Calu3 (cell line): ENCODE measurements at places on chromosomes 12 and 14.

- no peak for DNase-seq
Observed at GRCh38 chr12:49129332-49130150, 1.7 kb downstream of the TUBA1B start.

- DNase-seq, result no peak
Observed at GRCh38 chr14:104647467-104648043, 41.9 kb upstream of the INF2 start.

GRCh38 chr12:3574986-3575385 is 84.0 kb downstream of the PRMT8 start:
- DNase-seq, result no peak

DNA sequence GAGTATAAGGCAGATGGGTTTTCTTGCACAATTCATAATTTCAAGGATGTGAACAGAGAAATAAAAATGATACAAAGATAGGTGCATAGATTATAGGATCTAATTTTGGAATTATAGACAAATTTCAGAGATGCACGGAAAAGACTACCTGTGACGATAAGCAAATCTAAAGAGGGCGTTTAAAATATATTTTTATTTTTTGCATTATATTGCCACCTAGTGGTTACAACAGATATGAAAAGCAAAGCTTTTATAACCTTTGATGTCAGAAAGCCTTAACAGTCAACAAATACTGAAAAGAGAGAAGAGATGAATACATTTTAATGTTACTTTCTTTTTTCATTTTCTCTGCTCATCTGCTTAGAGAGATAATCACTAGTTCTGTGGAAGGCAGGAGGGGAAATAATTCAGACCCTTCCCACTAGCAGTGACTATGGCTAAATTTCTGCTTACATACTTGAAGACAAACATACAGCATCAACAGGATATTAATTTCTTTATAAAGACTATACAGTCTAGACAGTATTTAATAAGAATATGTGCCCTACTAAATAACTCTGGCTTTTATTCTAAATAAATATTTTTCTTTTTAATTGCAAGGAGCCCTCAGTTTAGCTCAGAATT is 46.3 kb downstream of the NTS start:
- DNase-seq, result no peak

DNA sequence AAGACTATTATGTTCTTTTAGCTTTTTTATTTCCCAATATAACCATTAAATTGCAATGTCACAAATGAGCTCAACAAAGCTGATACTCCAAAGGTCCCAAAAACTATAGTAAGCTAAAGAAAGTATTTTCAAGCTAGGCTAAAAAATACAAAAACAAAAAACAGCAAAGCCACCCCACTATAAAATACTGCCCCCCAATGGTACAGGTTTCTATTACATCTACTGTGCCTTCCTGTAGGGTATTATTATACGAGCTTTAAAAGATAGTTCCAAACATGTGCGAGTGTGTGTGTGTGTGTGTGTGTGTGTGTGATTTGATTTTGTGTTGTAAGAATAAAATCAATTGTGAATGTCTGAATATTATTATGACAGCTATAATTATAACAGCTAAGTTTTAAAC is 1.1 kb downstream of the IFNG start:
- DNase-seq, result peak; percentile 18

DNA sequence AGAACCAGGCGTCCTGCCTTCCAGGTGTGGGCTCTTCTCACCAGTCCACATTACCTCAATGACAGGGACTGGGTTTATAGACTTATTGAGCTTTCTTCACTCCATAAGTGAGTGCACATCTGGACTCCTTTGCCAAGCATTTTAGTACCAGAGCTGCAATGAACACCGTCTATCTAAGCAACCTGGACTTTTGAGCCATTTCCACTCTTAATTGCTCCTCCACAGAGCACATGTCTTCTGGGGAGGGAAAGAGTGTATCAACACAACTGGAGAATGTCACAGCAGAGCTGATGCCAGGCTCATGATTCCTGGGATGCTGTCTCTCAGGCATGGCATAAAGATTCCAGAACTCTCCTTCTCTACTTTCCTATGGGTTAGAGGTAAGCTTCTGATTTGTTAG is 43.0 kb upstream of the BDKRB2 start:
- no peak for DNase-seq

GRCh38 chr12:15590180-15590826 is 198.9 kb downstream of the EPS8 start:
- DNase-seq, result peak; percentile 49

DNA sequence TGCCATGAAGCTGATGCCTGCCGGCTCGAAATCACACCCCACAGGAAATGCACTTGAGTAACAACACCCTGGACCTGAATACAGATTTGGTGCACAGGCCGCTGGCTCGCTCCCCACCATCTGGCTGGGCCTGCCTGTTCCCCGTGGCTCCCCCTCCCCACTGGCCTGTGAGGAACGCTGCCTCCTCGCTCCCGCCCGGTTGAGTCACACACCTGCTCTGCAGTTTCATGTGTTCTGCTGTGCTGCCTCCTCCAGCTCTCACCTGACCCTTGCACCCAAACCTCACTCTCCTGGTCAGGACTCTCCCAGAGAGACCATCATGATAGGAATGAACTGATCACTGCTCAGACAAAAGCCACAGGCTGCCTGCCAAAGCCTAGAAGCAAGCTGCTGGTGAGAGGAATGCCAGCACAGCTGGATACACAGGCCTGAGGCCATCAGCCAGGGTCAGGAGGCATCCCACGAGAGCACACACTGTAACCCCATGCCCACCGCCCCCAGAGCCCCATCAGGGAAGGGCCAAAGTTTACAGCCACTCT is 3.8 kb upstream of the SIVA1 start:
- peak; percentile 41 for DNase-seq

GRCh38 chr12:88153959-88154358 is 11.9 kb downstream of the TMTC3 start:
- DNase-seq, result peak; percentile 16

GRCh38 chr12:123150275-123150743 is 581 bp downstream of the PITPNM2 start:
- no peak for DNase-seq

DNA sequence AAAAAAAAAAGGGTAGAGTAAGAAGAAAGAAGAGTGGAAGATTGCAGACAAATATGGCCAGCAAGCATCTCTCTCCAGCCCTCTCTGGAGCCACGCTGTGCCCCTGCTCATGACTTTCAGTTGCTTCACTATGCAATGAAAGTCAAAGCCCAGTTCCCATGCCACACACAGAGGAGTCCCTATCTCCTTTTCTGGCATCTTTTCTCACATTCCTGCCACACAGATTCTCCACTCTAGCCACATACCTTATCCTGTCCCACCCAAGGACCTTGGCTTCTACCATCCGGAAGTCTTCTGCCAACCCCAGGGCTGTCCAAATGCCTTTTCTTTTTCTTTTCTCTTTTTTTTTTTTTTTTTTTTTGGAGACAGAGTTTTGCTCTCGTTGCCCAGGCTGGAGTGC is 39.3 kb upstream of the CAPRIN2 start:
- DNase-seq, result no peak

GRCh38 chr14:54483846-54484245 is 4.9 kb downstream of the GMFB start:
- DNase-seq, result no peak

DNA sequence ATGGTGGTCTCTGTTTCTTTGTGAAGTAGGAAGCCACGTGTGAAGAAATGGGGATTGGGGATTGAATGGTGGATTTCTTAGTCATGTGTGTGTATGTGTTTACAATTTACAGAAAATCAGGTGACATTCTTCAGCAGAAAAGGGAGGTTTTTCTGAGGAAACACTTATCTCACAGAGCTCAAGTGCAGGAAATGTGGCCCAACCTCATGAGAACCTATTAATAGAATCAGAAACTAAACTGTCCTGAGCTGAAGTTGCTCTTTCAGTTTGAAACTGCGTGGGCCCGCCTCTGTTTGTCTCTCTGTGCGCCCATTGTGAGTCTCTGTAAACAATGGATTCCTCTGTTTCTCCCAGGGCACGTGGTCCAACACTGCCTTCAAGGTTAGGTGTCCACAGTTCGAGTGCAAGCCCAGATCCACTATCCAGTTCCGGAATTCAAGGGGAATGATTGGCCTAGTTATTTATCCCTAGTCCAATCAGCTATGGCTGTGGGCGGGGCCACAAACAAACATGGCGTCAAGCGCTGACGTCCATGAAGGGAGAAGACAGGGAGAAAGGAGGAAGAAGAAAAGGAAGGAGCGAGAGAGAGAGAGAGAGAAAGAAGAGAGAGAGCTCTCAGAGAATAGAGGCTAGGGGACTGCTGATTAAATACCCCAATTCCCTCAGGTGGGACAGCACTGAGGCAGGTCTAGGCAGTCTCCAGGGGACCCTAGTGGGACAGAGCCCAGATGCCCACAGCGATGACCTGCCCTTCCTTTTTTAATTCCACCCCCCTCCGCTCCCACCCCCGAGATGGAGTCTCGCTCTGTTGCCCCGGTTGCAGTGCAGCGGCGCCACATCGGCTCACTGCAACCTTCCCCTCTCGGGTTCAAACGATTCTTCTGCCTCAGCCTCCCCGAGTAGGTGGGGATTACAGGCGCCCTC is 31.4 kb upstream of the C12orf76 start:
- peak; percentile 29 for DNase-seq

DNA sequence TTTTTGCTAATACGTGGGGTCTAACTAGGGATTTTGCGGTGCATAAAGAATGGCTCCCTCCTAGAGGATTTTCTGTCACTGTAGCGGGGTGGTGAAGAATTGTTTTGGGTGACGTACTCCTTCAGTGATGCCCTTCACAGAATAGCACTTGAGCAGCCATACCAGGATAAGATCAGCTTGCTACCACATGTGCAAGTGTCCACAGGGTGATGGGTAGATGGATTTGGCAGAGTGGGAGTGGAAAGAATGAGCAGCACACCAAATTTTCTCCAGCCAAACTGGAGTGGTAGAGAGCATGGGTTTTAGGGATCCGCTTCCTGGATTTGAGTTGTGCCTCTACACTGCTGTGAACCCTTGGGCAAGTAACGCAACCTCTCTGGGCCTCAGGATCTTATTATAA is 2.3 kb downstream of the TCP11L2 start:
- no peak for DNase-seq

GRCh38 chr14:99280852-99281251 is 8.9 kb upstream of the BCL11B start:
- DNase-seq, result no peak

DNA sequence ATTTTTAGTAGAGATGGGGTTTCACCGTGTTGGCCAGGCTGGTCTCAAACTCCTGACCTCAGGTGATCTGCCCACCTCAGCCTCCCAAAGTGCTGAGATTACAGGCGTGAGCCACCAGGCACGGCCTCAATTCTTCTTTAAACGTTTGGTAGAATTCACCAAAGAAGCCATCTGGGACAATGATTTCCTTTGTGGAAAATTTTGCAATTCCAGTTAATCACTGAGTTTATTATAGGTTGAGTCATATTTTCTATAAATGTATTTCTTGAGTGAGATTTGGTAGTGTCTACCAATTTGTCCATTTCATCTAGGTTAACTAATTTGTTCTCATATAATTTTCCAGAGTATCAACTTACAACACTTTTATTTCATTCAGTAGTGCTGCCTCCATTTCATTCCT is 683.9 kb upstream of the TMEM132C start:
- DNase-seq, result no peak

DNA sequence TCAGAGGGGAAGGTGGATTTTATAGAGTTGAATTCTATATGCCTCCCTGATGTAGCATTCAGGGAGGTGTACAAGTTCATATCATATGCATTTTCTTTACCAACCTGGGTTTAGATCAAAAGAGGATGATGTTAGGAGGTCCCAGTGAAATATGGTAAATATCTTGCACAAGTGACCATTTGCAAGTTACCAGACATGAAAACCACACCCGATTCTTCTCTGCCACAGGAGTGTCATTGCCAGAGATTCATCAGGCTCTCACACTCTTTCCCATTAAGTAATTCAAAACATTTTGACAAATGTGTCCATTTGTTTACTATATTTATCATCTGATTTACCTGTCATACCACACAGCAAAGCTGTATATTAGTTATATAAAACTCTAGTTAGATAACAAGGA is 44.0 kb downstream of the VCPKMT start:
- no peak for DNase-seq

DNA sequence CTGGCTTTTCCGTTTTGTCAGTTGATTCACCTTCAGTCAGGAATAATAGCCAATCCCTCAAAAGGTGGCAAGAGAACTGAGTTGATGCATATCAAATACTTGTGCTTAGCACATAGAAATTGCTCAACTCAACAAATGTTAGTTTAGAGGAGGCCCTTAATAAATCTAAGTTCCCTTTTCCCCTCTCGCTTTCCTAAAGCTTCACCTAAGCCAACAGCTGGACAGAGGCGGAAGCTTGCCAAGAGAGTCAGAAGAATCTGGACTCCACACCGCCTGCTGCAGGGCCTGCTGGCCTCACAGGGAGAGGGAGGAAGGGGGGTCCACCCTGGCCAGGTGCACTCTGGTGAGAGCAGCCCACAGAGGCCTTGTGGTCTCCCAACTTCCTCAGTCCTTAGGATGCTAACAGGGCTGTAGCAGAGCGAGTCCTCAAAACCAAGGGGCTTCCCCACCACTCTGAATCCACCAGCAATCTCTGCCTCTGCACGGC is 213.1 kb downstream of the CHST11 start:
- DNase-seq, result no peak

DNA sequence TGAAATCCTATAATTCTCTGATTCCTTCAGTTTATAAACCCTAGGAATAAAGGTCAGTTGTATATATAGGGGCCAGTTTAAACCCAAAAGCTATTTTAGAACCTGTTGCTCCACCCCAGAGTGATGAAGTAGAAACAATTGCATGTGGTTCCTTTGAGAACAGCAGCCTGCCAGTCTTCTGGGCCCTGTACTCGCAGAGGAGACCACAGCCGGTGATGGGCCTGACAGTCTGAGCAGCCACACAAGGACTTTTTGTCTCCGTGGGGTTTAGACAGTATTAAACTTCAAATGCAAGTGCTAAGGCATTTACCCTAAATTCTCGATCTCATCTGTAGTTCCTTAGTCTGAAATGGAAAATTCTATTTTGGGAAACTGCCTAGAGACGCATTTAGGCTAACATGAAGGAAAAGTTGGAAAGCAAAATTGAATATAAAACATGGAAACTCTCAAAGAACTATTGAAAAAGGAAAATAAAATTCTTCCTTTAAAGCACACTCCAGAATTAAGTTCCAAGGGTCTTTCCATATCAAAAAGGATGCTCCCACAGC is 80.6 kb downstream of the PRICKLE1 start:
- DNase-seq, result no peak

DNA sequence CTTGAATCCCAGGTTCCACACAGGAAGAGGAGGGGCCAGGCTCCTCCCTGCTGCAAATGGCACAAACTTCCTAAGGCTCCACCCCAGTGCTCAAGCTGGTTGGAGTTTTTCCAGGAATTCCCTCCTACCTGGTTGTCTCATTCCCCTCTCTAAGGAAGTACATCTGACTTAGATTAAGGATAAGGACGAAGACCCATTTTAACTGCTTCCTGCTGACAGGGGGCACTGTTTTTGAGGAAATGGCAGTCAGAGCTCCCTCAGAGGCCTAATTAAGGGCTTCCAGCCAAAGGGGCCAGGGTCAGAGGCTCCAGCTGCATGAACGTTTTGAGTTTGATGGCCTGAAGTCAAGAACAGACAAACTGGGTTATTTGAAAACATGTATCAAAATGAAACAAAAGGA is 1084.7 kb downstream of the SLC6A15 start:
- DNase-seq, result no peak
